ENCODE measurements at places on chromosomes 12 and 14. TPM values are rescaled to one million over a fixed set of nuclear protein-coding genes. Genes with fewer than 3 reads are reported as not detected.
A peak's percentile ranks its signal among the peaks of the same experiment; 100 is the strongest.

BIN2 gene
- 3.0 TPM for total RNA-seq

PRH2 gene
- total RNA-seq = not detected

ACOT6 gene
- not detected for total RNA-seq

RTN1 gene
- 3.0 TPM for total RNA-seq

IL22 gene
- not detected for total RNA-seq

ASPG gene
- 242 TPM for total RNA-seq

TAS2R20 gene
- 0.71 TPM for total RNA-seq

KMT2D gene
- total RNA-seq = 53.5 TPM

FLVCR2 gene
- total RNA-seq = 8.1 TPM

GUCY2C gene
- not detected for total RNA-seq

REP15 gene
- total RNA-seq = 3.6 TPM

- peak; percentile 77 for DNase-seq
Observed at GRCh38 chr12:111437816-111438454, 32.2 kb downstream of the SH2B3 start.

DNA sequence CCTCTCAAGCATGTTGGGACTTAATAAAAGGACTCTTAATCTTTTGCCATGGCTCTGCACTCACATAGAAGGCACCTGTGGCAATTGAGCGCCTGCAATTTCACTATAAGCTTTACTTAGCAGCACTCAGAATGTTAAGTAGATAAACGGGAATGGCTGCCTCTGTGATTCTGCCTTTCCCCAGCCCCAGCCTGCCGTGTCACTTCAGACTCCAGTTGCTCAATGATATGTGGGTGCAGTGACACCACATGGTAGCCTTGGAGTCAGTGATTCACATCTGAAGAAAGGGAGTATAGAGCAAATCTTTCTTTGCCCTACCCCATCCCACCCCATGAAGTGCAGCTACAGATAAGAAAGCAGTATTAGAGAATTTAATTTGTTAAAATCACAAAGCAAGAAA lies 96.1 kb downstream of the ZFC3H1 start:
- no peak for DNase-seq

DNA sequence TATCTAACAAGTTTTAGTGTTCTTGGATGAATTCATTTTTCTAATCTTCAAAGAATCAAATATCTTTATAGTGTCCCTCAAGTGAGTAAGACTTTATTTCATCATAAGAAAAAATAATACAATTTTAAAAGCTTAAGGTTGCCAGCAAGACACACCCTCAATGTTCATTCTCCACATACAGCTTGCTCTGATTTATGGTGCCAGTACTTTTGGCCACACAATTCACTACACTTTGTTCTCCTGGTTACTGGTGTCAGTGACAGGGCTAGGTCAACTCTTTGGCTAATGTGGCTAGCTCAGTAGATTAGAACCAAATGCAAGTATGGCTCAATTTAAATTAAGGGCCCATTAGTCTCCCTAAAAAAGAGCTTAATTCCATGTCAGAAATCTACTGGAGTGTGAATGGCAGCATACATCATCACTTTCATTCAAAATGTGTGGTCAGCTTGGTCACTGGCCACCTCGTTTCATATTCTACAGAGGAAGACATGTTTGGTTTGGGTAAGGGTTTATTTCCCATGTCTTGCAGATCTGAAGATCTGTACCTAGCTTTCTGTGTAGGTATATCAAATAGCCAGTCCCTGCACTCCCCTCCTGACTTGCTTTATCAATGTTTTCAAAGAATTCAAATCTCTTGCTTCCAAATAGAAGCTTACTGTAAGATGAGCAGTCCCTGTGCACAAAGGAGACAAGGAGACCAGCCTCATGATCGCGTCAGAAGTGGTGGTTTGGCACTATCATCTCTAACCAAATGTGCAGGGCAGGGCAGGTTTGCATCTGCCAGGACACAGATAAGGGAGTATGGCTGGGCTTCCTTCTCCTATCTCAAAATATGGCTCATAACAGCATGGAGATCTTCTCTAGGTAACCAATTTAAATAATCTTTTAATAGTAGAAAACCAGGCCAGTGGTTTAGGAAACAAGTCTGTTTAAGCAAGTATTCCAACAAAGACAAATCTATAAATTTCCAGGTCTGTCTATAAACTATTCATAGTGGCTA lies 31.3 kb downstream of the HECTD4 start:
- DNase-seq = no peak

DNA sequence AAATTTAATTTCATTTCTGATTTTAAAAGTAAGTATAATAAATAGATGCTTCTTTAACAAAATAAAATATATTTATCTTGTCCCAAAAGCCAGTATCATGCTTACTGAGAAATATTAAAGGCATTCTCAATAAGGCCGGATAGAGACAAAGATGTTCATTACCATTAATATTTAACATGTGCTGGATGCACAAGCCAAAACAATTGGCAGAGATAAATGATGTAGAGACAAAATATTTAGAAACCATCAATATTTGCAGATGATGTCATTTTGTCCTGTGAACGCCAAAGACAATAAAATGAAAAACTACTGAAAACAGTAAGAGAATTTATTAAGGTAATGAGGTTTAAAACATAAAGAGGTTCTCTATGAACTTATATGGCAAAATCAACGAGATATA lies 313.5 kb downstream of the ITPR2 start:
- DNase-seq = no peak

DNA sequence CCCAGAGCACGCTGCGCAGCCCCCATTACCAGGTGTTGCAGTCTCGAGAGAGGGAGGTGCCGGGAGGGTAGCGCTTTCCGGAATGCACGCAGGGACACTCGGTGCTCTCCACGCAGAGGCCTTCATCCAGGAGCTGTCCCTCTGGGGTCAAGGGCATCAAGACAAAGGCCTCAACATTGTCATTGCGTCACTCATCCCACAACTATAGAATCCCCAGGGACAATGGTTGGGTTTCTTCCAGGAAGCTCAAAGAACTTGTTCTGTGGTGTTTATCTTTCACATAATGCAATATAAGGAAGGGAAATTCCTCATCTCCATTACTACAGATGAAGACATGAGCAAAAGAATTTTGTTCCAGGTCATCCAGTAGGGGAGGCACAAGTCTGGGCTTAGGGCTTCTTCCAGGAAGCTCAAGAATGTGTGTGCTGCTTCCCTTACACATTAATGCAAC lies 52.1 kb downstream of the VWF start:
- DNase-seq = no peak

GRCh38 chr12:39296496-39296895 lies 146.4 kb downstream of the KIF21A start:
- no peak for DNase-seq

GRCh38 chr12:33795536-33795935 lies 226.8 kb upstream of the ALG10 start:
- DNase-seq = no peak

DNA sequence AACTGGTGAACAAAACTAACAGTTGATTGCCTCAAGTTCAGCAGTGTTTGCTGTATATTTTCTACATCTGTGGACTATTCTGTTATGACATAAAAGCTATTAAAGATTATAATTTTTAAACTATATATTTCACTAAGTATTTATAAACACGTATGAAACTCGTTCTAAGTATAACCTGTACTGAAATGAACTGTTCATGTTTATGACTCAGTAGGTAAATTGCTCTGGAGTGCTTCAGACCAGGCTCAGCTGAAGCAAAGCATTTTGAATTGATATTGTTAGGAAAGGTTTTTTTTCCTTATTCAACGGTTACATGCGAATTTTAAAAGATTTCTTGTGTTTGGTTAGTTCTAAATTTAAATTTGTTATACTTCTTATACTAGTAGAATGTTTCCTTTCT lies 151.3 kb downstream of the RAD51B start:
- no peak for DNase-seq

GRCh38 chr14:90624227-90624626 lies 192.0 kb downstream of the TTC7B start:
- peak; percentile 66 for DNase-seq

DNA sequence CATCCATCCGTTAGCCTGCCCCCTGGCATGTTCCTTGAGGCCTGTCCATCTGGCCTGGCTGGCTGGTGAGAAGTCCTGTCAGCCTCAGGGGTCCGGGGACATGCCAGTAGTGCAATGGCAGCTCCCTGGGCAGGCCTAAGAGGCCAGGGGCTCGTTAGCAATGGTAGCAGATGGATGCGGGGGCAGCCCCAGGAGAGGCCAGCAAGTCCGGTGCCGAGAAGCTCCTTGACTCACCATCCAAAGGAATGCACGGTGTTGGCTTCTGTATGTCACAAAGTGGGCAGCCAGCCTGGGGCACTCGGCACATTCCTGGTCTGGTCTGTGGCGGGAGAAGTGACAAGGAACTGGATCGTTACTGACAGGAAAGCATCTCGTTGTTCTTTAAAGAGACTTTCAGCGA lies 319.9 kb downstream of the CACNA1C start:
- peak; percentile 73 for DNase-seq

- no peak for DNase-seq
Observed at GRCh38 chr14:80387563-80387981, 176.3 kb upstream of the DIO2 start.

DNA sequence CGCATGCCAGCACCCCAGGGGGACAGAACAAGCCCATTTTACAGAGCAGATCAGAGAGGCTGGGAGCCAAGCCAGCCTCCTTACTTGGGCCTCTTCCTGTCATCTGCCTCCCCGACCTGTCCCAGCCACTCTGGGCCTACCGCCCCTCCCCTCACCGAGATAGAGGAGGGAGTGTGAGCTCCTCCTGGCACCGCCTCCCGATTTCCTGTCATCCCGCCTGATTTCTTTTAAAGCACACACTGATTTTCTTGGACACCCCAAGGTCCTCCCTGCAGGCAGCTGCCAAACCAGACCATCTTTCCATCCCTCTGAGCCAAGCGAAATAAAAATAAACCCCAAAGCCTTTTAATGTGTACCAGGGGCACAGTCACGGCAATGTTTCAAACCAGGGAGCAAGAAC lies 108.4 kb downstream of the RFLNA start:
- DNase-seq = peak; percentile 76

- DNase-seq = no peak
Observed at GRCh38 chr12:101414533-101415119, 7.1 kb upstream of the ARL1 start.

- no peak for DNase-seq
Observed at GRCh38 chr12:3667485-3667884, 85.4 kb downstream of the CRACR2A start.

DNA sequence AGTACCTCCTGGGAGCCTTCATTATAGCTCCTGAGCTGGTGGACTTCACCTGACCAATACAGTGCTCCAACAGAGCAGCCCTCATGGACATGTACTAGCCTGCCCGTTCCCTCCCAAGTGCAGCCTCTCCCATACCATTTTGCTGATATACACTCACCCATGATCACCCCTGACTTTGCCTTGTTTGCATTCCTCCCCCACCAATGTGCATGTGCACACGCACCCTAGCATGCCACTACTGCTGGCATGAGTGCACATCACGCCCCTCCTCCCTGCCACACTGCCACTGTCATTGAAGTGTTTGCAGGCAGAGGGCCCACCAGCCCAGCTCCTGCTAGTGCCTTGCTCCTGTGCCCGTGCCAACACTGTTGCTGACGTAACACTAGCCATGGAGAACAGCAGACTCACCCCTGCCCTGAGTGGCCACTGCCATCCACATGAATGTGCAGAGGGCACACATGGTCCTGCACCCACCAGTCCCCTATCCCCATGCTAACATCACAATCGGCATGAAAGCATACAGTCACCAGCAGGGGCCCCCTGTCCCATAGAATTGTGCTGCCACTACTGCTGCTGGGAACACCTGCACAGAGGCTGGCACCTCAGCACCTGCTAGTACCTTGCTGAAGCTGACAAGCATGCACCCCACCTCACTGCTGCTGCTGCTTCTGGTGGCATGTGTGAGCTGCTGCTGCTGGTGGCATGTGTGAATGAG lies 110.3 kb downstream of the SINHCAF start:
- DNase-seq = peak; percentile 81

GRCh38 chr12:105574056-105574715 lies 243.7 kb downstream of the C12orf75 start:
- DNase-seq = no peak

DNA sequence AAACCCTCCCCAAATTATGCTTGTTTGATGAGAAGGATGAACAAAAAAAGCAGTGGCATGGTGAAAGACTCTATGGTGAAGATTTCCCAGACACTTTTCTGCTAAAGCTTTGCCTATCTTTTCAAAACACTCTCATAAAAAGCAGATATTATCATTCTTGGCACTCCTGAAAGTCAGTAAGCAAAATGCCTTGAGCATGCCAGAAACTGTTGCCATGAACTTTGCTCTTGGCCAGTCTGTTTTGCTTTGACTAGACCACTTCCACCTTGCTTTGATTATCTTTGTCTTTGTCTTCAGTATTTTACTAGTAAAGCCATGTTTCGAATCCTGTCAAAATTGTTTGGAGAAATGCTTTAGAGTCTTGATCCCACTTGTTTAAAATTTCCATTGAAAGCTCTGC lies 110.4 kb downstream of the CNTN1 start:
- DNase-seq = no peak

DNA sequence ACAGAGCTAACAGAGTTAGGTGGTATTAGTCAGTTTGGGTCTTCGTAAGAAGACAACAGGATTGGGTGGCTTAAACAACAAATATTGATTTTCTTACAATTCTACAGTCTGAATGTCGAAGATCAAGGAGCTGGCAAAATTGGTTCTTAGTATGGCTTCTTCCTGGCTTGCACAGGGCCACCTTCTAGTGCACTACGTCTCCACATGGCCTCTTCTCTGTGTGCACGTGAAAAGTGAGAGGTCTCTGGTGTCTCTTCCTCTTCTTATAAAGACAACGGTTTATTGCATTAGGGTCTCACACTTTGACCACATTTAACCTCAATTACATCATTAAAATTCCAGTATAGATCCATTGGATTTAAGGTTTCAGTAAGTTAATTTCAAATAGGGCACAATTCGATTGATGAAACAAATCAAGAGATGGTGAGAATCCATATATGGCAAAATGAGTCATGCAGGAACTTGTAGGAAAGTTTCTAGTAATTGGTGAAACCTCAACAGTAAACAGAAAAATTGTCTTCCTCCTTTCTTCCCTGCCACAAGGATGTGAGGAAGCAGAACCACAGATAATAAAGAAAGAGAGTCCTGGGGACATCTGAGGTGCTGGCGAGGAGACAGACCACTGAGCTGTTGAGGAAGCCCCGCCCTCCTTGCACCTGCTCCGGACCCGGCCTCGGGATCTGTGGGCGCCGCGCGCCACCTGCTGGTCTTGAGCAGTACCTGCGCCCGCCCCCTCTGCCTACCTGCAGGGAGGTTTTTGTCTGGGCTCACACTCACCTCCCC lies 846.7 kb downstream of the TMEM121 start:
- peak; percentile 35 for DNase-seq

- no peak for DNase-seq
Observed at GRCh38 chr12:99284161-99284560, 363.4 kb upstream of the GARIN6 start.

DNA sequence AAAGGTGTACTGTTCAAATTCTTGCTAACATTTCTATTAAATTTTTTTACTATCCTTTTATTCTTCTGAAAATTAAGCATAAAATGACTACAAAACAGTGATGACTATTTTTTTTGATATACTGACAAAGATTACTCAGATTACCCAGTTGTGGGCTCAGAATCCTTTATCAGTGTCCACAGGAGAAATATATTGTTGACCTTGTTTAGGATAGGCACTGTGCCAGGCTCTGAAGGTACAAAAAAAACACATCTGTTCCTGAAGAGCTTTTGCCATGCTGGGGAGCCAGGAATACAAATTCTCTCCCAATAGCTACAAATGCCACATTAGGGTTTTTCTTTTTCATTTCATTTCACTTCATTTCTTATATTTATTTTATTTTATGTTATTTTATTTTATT lies 26.9 kb upstream of the GCH1 start:
- DNase-seq = no peak

- DNase-seq = peak; percentile 57
Observed at GRCh38 chr14:59919570-59920377, at the start of gene LRRC9. TSS of gene LRRC9 (plus strand) at chr14:59920144.

All from right cardiac atrium (tissue), 5 donors.